Panc1 (cell line): ENCODE measurements at places on chromosomes 7 and 10. TPM values are rescaled to one million over a fixed set of nuclear protein-coding genes. Genes with fewer than 3 reads are reported as not detected.

ETV1 gene
- total RNA-seq = 7.4 TPM

ADGRA1 gene
- 0.05 TPM for total RNA-seq

POLR1F gene
- total RNA-seq = 20.7 TPM

CALHM2 gene
- 5.9 TPM for total RNA-seq

SFTPA1 gene
- total RNA-seq = 3.8 TPM

PIP gene
- total RNA-seq = not detected

GPR141 gene
- not detected for total RNA-seq

EPHA1 gene
- total RNA-seq = 0.39 TPM

BAIAP2L1 gene
- 120 TPM for total RNA-seq

LHFPL3 gene
- total RNA-seq = not detected

GRID2IP gene
- 0.13 TPM for total RNA-seq

FKBP9 gene
- total RNA-seq = 183 TPM

ELN gene
- total RNA-seq = 0.26 TPM

GATA3 gene
- 5.9 TPM for total RNA-seq

LIMK1 gene
- 59.6 TPM for total RNA-seq

SPDYE16 gene
- total RNA-seq = not detected

SEMA3E gene
- total RNA-seq = 7.3 TPM

DRGX gene
- total RNA-seq = 0.15 TPM

UCN3 gene
- not detected for total RNA-seq

PCLO gene
- total RNA-seq = 1.1 TPM

ATOH7 gene
- total RNA-seq = 0.28 TPM

HABP2 gene
- total RNA-seq = 0.13 TPM

TDRD1 gene
- total RNA-seq = not detected

PLAC9 gene
- not detected for total RNA-seq

SUGCT gene
- 3.1 TPM for total RNA-seq

ZNF239 gene
- 18.5 TPM for total RNA-seq

TYW1B gene
- total RNA-seq = 2.3 TPM

RBP4 gene
- 6.9 TPM for total RNA-seq

CTNNA3 gene
- total RNA-seq = 0.85 TPM

NSUN5 gene
- 66.8 TPM for total RNA-seq

ITPRID1 gene
- not detected for total RNA-seq

ABCB4 gene
- total RNA-seq = 0.18 TPM

POU6F2 gene
- total RNA-seq = not detected

SPDYE9 gene
- total RNA-seq = not detected

ZNF467 gene
- total RNA-seq = 18.1 TPM

SLC4A2 gene
- 580 TPM for total RNA-seq

CDK14 gene
- 3.0 TPM for total RNA-seq

TAS2R3 gene
- 0.49 TPM for total RNA-seq

COL26A1 gene
- total RNA-seq = 25.8 TPM

NPSR1 gene
- not detected for total RNA-seq

OIT3 gene
- not detected for total RNA-seq

STEAP2 gene
- 4.1 TPM for total RNA-seq

LRGUK gene
- total RNA-seq = 0.23 TPM

MEST gene
- total RNA-seq = 44.4 TPM

APBB1IP gene
- 0.21 TPM for total RNA-seq

GPRIN2 gene
- total RNA-seq = 12.9 TPM

SLIT1 gene
- 2.6 TPM for total RNA-seq

CC2D2B gene
- total RNA-seq = 0.21 TPM

FKBP6 gene
- total RNA-seq = not detected

MINDY4 gene
- total RNA-seq = 6.2 TPM

UBE2D4 gene
- 35.9 TPM for total RNA-seq

LRMDA gene
- 1.2 TPM for total RNA-seq

ACSM6 gene
- not detected for total RNA-seq

WDFY4 gene
- total RNA-seq = 0.23 TPM

ANKRD61 gene
- total RNA-seq = 0.18 TPM

HMX2 gene
- total RNA-seq = 2.7 TPM
